T-helper 9 cell (primary cell): ENCODE measurements at places on chromosomes 13 and 19.

- DNase-seq = no peak
Observed at GRCh38 chr19:50861496-50862286, 7.0 kb downstream of the KLK3 start.

GRCh38 chr19:37361994-37362393 lies 8.9 kb upstream of the ZNF527 start:
- DNase-seq = no peak

DNA sequence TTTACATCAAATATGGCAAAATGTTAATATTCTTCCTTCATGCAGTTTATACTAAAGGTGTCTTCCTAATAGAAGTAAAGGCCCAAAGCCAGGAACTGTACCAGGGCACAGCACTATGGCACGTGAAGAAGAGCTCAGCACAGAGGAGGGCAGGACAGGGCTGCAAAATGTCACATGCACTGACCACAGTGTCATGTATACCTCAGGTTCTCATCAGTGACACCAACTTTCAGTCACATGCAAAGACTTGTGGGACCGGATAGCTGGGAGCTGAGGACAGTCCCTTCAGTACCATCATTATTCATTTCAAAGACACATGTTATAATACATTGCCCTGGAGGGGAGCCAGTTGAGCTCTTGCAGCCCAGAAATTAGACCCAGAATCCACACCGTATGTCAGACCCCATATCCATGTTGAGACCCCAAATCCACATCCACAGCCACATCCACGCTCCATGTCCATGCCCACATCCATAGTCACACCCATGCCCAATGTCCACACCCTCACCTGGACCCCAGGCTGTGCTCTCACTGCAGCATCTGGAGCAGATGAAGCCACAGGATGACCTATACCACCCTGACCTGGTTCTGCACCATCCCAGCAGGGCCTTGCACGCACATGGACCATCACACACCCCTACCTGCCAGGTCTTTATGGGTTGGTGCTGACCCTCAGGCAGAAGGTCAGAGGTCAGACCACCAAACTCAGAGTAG lies 111.8 kb downstream of the TUBA3C start:
- no peak for DNase-seq

DNA sequence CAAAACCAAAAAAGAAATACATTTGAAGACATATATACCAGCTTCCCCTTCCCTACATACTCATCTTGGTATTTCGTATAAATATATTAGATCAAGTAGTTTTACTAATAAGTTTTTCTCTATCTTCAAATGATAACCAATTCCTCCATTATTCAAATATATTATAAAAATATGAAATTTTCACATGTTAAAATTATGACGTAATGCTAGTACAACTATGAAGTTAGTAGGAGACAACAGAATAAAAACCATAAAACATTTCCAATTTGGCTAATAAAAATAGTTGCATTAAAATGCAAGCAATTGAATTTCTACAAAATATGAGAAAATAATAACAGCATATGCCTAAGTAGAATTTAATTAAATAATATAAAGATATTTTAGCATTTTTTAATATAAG lies 501.8 kb upstream of the SLITRK5 start:
- DNase-seq = no peak

- no peak for DNase-seq
Observed at GRCh38 chr13:28699246-28699645, 19.5 kb downstream of the SLC46A3 start.

GRCh38 chr13:97786510-97786909 lies 167.0 kb upstream of the IPO5 start:
- no peak for DNase-seq
